ENCODE measurements at places on chromosomes 6 and 20.
A peak's percentile ranks its signal among the peaks of the same experiment; 100 is the strongest.

DNA sequence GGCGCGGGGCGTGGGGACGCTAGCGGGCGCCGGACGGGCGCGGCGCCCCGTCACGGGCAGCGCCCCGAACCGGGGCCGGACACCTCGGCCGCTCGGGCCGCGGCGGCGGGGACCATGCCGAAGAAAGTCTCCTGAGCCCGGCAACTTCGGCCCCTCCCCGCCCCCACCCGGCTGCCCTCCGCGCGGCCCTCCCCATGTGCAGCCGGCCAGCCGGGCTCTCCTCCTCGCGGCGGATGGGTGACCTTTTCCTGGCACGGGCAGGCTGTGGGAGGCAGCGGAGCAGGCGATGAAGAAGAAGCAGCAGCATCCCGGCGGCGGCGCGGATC lies 278 bp downstream of the UST start:
- DNase-seq, result peak; percentile 62

DNA sequence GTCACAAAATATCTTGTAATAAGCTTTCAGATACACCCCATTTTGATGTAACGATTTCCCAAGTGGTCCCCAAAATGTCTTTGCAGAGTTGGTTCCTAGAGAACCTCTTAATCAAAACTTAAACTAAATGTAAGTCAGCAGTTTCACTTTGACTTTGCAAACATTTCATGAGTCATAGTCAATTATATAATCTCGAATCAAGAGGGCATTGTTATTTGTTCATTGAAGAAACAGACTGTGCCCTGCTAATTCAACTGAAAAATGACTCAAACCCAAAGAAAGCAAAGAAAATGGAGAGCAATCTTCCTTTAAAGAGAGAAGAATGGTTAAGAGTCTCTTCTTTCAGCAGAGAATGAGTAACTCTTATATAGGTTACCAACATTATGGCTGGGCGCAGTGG lies 58.3 kb downstream of the IPCEF1 start:
- DNase-seq, result peak; percentile 56

DNA sequence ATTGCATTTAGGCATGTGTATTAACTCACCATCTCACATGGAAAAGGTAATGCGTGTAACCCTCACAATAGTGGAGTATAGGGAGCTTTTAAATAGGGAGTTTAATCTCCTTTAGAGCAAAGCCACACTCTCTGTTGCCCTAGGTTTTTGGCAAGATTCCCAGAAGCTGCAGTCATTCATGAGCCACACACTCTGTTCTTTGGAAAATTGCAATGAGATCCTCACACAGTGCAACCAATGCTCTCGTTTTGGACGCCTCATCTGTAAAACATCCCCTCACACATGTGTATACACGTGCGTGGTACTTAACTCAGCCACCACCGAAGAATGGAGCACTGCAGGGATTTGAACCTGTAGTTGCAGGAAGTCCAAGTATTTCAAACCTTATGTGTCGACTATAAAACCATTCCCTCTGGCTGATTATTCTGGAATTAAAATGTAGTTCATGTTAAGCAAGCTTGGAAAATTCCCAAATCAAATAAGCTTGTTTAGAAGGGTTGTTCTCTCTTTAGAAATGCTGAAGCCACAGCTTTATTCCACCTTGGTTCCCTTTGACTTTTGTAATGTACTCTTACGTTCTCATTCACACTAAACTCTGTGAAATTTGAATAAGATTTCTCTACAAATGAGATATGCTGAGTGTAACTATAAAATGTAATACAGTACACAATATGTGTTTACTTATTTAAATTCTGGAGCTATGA lies 489.8 kb upstream of the MANEA start:
- no peak for DNase-seq

- DNase-seq, result no peak
Measured at GRCh38 chr6:155219299-155219698, 44.5 kb upstream of the CLDN20 start.

DNA sequence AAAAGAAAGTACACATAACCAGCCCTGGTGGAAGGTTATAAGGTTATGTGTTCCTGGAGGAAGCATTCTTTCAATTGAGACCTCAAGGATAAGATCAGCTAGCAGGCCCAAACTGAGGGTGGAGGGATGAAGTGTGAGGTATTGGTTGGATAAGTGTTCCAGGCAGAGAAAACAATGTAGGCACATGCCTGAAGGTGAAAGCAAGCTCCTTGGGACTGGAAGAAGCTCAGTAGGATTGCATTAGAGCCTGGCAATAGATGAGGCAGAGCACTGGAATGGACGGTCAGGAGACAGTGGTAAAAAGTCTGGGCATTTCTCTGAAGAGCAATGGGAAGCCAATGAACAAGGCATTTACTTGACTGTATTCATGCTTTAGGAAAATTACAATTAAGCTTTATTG lies 89.9 kb upstream of the SHLD1 start:
- DNase-seq, result no peak

GRCh38 chr20:13002251-13002650 lies 6.5 kb upstream of the SPTLC3 start:
- no peak for DNase-seq

- no peak for DNase-seq
Measured at GRCh38 chr20:36872852-36873251, 3.1 kb upstream of the TLDC2 start.

- no peak for DNase-seq
Measured at GRCh38 chr6:19175023-19175422, 662.1 kb upstream of the ID4 start.

DNA sequence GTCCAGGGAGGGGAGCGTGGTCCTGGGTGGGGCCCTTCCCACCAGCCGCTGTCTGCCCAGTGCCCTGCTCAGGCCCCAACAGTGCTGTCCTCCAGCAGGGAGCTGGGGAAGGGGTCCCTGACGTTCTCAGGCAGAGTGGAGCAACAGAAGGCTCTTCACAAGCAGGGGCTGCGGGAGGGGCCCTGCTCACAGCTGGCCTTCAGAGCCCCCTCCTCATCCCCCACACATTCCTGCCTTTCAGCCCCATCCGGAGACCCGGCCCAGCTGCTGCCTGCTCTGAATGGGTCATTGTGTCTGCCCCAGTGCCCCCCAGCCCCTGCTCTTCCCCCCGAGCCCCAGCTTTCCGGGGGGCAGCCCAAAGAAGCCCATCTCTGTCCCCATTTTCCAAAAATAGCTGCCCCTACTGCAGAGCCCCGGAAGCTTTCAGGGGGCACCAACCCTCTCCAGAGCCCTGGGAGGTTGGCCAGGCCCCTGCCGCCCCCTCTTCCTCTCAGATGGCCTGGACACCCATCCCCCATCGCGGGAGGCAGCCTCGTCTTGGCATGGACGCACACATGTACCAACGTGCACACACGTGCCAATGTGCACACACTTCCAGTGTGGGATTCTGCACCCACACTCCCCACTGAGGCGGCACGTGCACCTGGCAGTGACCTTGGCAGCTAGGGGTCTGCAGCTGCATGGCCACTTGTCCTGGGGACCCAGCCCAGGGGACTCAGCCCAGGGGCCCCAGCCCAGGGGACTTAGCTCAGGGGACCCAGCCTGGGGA lies 3.7 kb downstream of the COL20A1 start:
- no peak for DNase-seq

DNA sequence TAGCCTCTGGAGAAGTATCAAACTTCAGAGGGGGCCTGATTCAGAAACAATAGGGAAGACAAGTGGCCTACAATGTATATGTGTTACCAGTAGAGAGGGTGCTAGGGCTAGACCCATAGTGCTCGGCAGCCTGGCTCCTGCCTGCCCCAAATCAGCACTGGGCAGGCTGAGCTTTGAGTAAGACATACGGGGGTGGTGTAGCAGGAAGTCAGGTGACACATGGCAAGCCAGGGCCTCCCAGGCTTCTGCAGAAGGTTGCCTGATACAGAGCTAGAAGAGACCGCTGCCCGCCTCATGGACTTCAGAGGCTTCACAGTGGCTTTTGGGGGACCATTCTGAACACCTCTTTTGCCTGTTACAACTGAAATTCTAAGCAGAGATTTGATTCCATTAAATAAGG lies 43.4 kb downstream of the RALY start:
- DNase-seq, result no peak

DNA sequence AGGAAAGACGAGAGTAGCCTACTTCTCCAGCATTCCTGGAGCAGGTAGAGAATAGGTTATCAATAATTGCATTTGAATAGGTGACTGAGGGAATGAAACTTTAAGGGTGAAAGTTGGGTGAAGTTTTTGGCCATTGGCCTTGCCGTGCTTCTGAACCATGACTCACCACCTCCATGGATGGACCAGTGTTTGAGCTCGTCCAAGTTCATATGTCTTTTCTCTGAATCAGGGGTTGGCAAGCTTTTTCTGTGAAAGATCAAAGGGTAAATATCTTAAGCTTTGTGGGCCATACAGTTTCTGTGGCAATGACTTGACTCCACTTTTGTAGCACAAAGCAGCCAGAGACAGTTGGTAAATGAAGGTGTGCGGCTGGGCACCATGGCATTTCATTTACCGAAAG lies 31.8 kb downstream of the SNRNP48 start:
- no peak for DNase-seq

GRCh38 chr20:49484180-49485140 lies 2.0 kb upstream of the KCNB1 start:
- DNase-seq, result peak; percentile 86

DNA sequence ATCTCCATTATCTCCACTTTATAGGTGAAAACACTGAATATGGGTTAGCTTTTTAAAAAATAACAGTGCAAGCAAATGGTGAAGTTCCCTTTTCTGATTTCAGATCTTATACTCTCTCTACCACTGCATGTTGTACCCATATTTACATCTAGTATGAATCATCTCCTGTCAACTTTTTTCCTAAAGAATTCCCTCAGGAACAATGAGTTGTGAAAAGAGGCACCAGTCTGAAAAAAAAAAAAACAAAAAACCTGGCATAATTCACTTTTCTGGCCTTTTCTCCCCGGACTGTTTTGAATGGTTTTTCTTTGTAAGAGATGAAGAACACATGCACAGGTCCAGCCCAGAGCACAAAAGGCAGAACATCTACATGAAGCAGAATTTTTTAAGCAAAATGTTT lies 596.0 kb downstream of the COL12A1 start:
- DNase-seq, result peak; percentile 58

- peak; percentile 84 for DNase-seq
Measured at GRCh38 chr6:34242252-34243130, 5.8 kb downstream of the HMGA1 start.

DNA sequence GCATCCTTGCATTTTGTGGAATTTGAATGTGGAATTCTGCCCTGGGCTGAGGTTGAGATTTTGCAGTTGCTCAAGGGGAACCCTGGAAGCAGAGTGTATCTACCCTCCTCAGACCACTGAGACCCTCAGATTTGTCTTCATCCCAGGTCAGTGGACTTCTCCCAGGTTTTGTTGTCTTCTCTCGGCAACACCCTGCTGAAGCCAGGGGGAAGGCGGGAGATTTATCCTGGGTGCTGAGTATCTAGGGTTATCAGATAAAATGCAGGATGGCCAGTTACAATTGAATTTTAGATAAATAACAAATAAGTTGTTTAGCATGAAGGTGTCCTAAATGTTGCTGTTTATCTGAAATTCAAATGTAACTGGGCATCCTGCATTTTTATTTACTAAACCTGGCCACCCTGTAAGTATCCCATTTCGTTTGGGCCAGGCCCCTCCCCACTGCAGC lies 43.0 kb downstream of the FGD2 start:
- DNase-seq, result no peak
